ENCODE measurements at places on chromosomes 5 and 9.
A peak's percentile ranks its signal among the peaks of the same experiment; 100 is the strongest.

- peak; percentile 75 for DNase-seq
Measured at GRCh38 chr5:135356522-135357318, 42.3 kb downstream of the MACROH2A1 start.

- no peak for DNase-seq
Measured at GRCh38 chr5:54257366-54258118, 52.8 kb downstream of the ARL15 start.

DNA sequence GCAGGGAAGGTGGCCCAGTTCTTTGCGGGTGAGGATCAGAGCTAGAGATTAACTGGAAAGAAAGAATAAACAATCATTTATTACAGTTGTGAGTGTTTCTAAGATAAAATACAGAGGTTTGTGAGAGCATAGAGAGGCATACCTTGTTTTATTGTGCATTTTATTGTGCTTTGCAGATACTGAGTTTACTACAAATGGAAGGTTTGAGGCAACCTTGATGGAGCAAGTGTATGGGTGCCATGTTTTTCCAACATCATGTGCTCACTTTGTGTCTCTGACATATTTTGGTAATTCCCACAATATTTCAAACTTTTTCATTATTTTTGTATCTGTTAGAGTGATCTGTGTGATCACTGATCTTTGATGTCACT lies 715 bp upstream of the C5orf34 start:
- DNase-seq: no peak

DNA sequence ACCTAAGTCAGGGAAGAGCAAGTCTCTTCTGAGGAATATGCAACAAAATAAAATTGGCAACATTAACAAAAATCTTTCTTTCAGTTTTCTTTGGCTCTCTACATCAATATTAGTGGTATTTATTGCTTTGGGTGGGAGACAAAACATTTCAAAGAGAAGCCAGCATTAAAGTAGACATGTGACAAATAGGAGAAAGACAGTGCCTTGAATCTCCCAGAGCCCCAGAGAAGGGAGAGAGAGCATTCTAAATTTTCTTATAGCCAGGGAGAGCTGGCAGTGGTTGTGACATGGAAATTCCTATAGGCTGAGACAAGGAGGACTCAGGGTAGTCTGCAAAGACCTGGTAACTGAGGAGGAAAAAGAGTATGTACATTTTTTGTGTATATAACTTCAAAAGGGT lies 79.4 kb upstream of the NREP start:
- DNase-seq: no peak

DNA sequence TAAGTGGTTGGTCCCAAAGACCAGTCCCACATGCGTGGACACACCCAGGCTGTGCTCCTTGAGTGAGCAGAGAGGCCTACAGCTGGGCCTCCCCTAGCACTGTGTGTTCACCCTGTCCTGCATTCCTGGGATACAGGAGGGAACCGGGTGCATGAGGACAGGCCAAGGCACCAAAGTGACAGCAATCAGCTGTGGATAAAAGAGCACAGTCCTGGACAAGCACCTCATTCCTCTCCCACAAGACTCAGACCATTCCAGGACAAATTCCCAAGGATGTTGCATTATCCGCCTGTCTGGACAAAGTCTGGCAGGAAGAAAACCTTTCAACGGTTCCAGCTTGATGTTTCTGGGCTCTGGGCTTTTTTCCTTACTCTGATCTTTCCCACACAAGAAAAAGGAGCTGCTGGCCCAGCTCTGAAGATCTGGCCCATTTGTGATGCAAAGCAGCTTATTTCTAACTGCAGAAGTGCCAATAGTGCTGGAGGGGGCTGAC lies 273.2 kb downstream of the ENC1 start:
- no peak for DNase-seq

DNA sequence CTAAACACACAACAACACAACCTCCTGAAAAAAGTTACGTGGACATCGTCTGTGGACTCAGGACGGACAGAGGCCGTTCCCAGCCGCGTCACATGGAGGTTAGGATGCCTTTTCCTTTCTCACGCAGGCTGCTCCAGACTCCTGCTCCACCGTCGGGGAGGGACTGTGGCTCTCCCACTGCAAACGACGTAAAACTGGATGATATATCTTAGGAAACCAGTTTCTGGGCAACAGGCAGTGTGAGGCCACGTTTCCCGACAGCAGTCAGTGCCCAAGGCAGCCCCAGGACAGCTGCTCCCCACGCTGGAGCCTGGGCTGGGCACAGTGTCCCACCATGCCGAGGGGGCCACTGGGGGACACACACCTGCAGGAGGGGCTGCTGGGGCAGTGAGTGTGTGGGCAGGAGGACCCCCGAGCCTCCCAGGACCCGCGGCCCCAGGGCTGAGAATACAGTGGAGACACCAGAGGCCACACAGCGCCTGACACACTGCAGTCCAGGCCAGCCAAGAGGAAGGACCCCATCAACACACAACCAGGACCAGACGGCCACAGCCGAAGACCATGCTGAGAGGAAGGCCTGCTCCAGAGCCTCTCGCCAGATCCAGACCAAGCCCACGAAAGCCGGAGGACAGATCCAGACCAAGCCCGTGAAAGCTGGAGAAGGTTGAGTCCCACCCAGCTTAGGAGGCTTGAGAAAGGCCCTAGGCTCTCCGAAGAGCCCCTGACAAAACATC lies 26.2 kb downstream of the EXD3 start:
- no peak for DNase-seq

DNA sequence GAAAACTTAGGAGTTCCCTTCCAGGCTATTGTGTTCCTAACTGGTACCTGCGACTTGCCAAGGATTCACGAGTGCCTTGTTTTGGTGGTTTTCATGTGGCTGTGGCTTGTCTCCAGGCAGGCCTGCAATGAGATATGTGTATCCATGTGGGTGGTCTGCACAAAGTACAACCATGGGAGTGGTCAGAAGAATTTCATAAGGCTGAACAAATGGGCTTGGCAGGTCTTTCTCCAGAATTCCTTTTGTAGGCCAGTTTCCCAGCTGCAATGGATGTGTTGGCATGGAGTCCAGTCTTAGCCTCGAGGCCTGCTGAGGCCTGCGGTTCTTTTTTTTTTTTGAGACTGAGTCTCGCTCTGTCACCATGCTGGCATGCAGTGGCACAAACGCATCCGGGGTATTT lies 28.8 kb upstream of the MELK start:
- peak; percentile 56 for DNase-seq

DNA sequence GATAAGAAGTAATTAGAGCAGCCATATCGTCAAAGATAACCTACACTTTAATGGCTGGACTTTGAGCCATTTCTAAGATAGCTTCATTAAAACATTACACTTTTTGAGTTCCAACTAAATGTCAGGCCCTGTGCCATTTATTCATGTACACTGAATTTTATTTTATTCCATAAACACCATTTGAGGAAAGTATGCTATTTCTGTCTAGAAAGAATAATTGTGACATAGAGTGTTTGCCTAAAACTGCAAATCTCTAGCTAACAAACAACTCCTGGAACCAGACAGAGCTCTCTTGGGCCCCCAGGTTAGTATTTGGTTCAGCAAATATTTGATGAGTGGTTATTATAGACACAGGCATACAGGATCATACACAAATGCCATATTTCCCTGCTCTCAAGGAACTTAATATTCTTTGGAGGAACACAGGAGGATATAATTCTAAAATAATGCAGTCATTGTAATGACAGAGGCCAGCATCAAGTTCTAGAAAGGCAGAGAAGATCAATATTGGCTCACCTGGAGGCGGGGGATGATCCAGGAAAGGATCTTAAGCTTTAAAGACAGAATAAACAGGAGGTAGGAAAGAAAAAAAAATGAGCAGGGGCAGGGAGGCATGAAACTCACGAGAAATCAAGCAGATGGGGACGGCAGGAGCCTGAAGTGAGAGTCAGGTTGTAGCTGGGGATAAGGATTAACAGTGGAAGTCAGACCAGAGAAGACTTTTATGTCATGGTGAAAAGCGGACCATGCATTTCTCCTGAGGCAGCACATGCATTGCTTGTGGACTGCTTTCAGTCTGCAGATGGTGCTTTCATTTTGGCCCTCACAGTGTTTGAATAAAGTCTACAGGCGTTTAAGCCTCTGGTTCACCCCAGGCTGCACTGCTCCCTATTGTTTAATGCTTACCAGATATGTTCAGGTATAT lies 127.7 kb downstream of the GCNT1 start:
- no peak for DNase-seq

- DNase-seq: no peak
Measured at GRCh38 chr9:9033022-9033421, 1233.4 kb upstream of the DMAC1 start.

DNA sequence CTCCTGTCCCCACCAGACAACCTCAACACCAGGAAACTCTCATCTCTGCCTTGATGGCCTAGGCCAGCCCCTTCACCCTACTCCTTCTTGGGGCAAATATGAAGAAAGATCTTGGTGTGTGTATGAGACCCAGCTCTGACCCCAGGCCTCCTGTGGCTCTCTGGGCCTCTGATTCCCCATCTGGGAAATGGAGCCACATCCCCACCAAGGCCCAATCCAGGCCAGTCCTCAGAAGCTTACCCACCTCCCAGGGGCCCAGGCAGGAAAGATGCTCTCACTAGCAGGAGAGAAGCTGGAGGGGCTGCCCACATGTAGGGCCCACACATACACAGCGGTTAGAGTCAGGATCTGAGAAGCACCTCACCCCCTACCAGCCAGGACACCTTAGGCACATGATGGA lies 38.9 kb downstream of the BICD2 start:
- no peak for DNase-seq

DNA sequence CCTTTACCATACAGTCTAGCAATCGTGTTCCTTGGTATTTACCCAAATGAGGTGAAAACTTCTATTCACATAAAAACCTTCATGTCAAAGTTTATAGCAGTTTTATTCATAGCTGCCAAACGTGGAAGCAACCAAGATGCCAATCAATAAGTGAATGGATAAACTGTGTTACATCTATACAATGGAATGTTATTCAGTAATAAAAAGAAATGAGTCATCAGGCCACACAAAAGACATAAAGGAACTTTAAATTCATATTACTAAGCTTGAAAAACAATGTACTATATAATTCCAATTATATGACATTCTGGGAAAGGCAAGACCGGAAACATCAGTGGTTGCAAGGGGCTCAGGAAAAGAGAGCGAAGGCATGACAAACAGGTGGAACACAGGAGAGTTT lies 679.9 kb downstream of the ISL1 start:
- no peak for DNase-seq

DNA sequence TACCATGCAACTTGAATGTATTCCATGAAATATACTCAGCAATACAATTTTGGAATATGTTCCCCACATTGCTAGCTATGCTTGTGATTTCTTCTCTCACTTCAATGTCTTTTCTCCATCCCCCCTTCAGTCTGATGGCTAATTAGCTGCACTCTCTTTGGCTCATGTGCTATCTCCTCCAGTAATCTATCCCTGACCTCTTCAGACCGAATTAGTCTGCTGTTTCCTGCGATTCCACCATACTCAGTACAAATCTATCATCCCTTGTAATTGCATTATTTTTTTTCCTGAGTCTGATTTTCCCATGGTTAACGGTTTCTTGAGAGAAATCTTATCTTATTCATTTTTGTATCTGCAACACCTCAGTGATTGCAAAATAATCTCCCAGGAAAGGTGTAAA lies 360.7 kb upstream of the CDH10 start:
- DNase-seq: no peak

DNA sequence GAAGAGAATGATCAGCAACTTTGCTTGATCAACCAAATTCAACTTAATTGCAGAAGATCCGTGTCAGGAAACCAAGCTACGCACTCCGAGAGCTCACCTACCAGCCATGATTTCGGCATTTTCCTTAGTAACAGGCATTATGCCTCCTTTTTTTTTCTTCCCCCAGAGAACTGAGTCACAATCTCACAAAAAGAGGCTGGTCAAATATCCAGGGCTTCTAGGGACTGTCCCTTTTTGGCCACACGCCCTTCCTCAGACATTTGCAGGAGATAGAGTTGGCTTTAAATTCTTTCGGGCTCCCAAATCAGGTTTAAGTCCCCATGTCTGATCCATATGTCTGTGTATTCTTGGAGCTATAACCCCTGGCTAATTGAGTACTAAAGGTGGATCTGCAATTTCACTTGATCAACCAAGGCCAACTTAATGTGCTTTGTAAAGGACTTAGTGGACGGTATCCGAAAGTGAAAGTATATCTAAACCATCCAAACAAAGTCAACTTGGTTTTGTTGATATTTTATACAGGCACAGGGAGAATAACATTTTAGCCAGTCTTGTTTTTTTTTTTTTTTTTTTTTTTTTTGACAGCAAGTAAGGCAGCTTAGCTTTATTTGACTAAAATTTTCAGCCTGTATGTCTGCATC lies 100.8 kb upstream of the TBCA start:
- no peak for DNase-seq

DNA sequence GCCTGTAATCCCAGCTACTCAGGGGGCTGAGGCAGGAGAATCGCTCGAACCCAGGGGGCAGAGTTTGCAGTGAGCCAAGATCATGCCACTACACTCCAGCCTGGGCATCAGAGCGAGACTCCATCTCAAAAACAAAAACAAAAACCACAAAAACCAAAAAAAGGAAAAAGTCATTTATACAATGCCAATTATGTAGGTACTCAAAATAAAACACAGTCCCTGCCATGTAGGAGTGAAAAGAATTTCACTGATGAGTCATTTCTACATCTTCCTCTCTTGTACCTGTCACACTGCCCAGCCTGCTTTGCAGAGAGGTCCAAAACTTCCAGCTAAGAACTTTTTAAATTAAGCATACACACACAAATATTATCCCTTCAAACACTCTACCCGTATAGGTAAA lies 215.8 kb downstream of the EPB41L4A start:
- DNase-seq: no peak

DNA sequence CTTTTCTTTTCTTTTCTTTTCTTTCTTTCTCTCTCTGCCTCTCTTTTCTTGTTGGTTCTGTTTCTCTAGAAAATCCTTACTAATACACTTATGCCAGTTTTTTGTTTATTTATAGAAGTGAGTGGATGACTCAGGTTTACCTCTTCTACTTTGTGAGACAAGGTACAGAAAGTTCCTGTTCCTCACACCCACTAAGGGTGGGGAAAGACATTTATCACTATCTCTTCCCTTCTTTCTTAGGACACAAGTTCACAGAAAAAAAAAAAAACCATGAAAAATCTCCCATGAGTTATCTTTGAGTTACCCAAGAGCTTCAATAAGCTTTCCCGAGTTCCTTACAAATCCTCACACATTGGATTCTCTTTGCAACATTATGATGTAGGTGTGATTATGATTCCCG lies 60.9 kb upstream of the CD180 start:
- DNase-seq: no peak

DNA sequence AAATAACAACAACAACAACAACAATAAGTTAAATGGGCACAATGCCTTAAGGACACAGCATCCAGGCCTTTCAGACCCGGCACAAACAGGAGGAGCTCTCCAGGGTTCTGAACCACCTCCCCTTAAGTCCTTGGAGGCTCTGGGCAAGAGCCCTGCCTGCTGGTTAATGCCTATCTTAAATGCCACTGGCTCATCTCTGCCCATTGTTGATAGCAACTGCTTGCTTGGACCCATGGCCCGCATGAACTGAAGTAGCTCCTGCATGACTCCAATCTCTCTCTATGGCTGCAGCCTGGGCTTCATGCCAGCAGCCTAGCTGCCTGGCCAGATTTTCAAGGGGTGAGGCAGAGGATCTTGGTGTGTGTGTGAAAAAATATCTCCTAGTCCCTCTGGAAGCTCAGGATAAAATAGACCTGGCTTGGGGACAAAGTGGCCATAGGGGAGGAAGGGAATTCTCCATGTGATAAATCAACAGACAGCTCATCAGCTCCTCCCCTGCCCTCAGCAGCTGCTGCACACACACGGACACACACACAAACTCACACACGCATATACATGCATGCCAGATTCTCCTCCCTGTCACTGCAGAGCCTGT lies 27.4 kb downstream of the FAM219A start:
- peak; percentile 73 for DNase-seq
